Activated T-helper 1 cell treated with anti-CD3 and anti-CD28 coated beads, Interleukin-12 subunit alpha, Interleukin-12 subunit beta, Interleukin-2, Interleukin-4 antibody, amounts not matched to agents 30 ng/mL and 10 ng/mL and 1 ng/mL, durations not matched to agents 14 hours and 24 hours and 36 hours (primary cell): ENCODE measurements at places on chromosomes 16 and 17.
A peak's percentile ranks its signal among the peaks of the same experiment; 100 is the strongest.

DNA sequence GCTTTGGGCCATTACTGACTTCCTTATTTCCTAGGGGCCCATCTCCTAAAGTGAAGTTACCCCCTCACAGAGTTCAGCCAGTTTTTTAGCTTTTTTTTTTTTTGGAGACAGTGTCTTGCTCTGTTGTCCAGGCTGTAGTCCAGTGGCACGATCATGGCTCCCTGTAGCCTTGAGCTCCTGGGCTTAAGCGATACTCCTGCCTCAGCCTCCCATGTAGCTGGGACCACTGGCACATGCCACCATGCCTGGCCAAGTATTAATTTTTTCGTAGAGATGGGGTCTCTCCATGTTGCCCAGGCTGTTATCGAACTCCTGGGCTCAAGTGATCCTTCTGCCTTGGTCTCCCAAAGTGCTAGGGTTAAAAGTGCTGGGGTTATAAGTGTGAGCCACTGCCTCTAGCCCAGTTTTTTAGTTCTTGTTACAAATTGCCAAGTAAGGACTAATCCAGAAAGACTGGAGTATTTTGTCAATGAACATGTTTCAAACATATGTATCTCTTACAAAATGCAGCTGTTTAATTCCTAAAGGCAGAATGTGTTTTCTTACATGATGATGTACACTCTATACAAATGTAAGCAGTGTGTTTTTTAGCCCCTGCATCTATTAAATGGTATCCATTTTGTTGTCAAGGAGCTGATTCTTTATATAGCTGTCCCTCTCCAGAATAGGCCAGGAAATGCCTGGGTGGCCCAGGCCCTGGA lies 49.1 kb upstream of the IL34 start:
- H3K36me3 ChIP-seq, result no peaks in the 10 kb centered on the region
- peaks cover 5% of the 10 kb centered on the region for H3K27me3 ChIP-seq
- no peaks in the 10 kb centered on the region for H3K4me1 ChIP-seq
- no peak for DNase-seq

- peak overlapping the region; percentile 98 for H3K27ac ChIP-seq
- DNase-seq, result no peak
- peak overlapping the region; percentile 98 for H3K4me3 ChIP-seq
- H3K36me3 ChIP-seq, result peaks cover 49% of the 10 kb centered on the region
Observed at GRCh38 chr17:51165680-51166197, 472 bp upstream of the NME2 start.

DNA sequence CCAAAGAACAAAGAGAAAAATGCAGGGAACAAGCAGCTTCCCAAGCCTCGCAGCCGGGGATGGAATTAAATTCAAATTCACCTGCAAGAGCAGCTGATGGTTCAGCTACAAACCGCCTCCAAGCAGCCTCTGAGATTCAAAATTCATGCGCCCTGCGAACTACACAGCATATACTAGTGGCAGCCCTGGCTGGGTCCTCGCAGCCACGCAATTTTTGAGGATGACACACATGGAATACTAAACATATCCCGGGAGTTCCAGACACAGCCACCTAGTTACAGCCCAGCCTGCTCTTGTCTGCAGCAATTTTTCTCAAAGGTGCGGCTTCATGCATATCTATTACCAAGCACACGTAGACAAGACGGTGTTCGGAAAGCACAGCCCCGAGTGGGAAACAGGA lies 35.9 kb upstream of the KIFC3 start:
- DNase-seq, result no peak
- no peaks in the 10 kb centered on the region for H3K36me3 ChIP-seq
- H3K4me3 ChIP-seq, result no peak overlapping the region
- no peaks in the 10 kb centered on the region for H3K4me1 ChIP-seq
- peaks cover 6% of the 10 kb centered on the region for H3K27me3 ChIP-seq
- H3K27ac ChIP-seq, result no peak overlapping the region

- no peak overlapping the region for H3K27ac ChIP-seq
- no peak for DNase-seq
- no peaks in the 10 kb centered on the region for H3K36me3 ChIP-seq
Observed at GRCh38 chr16:54165912-54166865, 120.4 kb downstream of the IRX3 start.

- no peaks in the 10 kb centered on the region for H3K4me1 ChIP-seq
- H3K27me3 ChIP-seq, result peaks cover 6% of the 10 kb centered on the region
- H3K36me3 ChIP-seq, result no peaks in the 10 kb centered on the region
- H3K4me3 ChIP-seq, result no peak overlapping the region
Observed at GRCh38 chr16:53559270-53559951, 56.4 kb upstream of the AKTIP start.

DNA sequence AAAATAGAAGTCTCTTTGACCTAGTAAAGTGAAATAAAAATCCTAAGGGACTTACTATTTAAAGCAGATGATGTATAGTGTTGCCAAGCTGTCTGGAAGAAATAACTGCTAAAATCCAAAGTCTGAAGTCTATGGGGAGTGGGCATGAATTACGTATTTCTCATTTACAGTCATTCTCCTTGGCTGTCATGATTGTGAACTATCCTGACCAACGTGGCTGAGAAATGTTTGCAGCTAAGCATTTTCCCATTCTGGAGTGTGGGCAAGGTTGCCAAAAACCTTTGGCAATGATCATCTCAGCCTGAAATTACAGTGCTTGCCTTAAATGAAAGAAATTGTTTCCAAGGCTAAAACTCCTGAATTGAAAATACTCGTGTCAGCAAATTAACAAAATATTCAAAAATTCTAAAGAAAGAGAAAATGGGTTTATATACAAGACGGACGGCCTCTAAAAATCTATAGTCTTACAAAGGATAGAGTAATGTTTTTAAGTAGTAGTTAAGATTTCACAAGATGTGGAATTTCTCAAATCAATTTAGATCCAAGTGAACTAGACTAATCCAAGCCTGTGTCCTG lies 77.0 kb downstream of the CACNG1 start:
- H3K27ac ChIP-seq, result no peak overlapping the region
- H3K4me3 ChIP-seq, result no peak overlapping the region
- no peak for DNase-seq
- no peaks in the 10 kb centered on the region for H3K27me3 ChIP-seq
- H3K4me1 ChIP-seq, result no peaks in the 10 kb centered on the region
- H3K36me3 ChIP-seq, result peaks cover 35% of the 10 kb centered on the region

- H3K36me3 ChIP-seq, result no peaks in the 10 kb centered on the region
- peaks cover 4% of the 10 kb centered on the region for H3K27me3 ChIP-seq
- DNase-seq, result no peak
- H3K4me1 ChIP-seq, result peaks cover 26% of the 10 kb centered on the region
- H3K4me3 ChIP-seq, result peak overlapping the region; percentile 92
- peak overlapping the region; percentile 82 for H3K27ac ChIP-seq
Observed at GRCh38 chr17:80101946-80102663, 724 bp downstream of the GAA start.

GRCh38 chr17:28745786-28746411 lies 2.1 kb downstream of the TRAF4 start:
- H3K4me1 ChIP-seq, result peaks cover 26% of the 10 kb centered on the region
- H3K36me3 ChIP-seq, result peaks cover 34% of the 10 kb centered on the region
- H3K4me3 ChIP-seq, result peak overlapping the region; percentile 90
- DNase-seq, result no peak
- no peaks in the 10 kb centered on the region for H3K27me3 ChIP-seq
- peak overlapping the region; percentile 23 for H3K27ac ChIP-seq

- H3K4me1 ChIP-seq, result peaks cover 32% of the 10 kb centered on the region
- peak overlapping the region; percentile 94 for H3K4me3 ChIP-seq
- DNase-seq, result no peak
- H3K36me3 ChIP-seq, result peaks cover 11% of the 10 kb centered on the region
Observed at GRCh38 chr16:56684256-56684925, 2.1 kb downstream of the MT1X start.

- no peak overlapping the region for H3K4me3 ChIP-seq
- H3K36me3 ChIP-seq, result peaks cover 34% of the 10 kb centered on the region
- no peaks in the 10 kb centered on the region for H3K27me3 ChIP-seq
- peaks cover 17% of the 10 kb centered on the region for H3K4me1 ChIP-seq
- DNase-seq, result no peak
Observed at GRCh38 chr17:12081720-12082119, 61.0 kb downstream of the MAP2K4 start.

DNA sequence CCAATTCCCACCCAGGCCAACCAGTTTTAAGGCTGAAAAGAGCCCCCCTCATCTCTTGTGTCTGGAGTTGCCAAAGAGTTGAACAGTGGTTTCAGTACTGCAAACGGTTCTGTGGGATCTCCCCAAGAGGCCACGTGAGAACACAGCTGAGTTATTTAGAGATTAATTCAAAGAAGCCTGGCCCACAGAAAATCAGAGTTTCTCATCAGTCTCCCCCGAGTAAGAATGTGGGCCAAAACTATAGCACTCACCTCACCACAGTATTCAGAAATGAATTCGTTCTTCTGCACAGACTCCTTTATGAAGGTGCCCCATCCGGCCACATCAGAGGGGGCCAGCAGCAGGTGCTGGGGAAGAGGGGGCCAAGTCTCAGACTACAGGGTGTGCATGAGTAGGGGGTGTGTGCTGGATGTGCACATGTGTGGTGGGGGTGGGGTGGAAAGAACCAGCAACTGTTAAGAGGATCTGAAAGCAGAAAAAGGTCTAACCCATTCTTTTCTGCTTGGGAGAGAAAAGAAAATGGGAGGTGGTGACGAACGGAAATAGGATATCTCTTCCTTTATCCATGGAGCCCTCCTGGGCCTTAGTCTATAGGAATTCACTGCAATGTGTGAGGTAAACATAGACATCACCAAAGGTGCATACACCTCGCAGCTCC lies 22.6 kb downstream of the CNTNAP1 start:
- no peak overlapping the region for H3K27ac ChIP-seq
- H3K4me1 ChIP-seq, result peaks cover 14% of the 10 kb centered on the region
- no peak overlapping the region for H3K4me3 ChIP-seq
- DNase-seq, result peak; percentile 14

GRCh38 chr16:17222871-17223401 lies 247.8 kb downstream of the XYLT1 start:
- no peaks in the 10 kb centered on the region for H3K27me3 ChIP-seq
- H3K36me3 ChIP-seq, result peaks cover 12% of the 10 kb centered on the region
- no peak overlapping the region for H3K4me3 ChIP-seq
